ENCODE measurements at places on chromosomes 5 and 9.

GRCh38 chr9:123269281-123269680 is 895 bp upstream of the STRBP start:
- DNase-seq, result peak; percentile 30

GRCh38 chr5:79505138-79505537 is 8.8 kb downstream of the HOMER1 start:
- no peak for DNase-seq

- no peak for DNase-seq
These were observed 848.8 kb downstream of the MAT2B start for GRCh38 chr5:164354139-164354751.

DNA sequence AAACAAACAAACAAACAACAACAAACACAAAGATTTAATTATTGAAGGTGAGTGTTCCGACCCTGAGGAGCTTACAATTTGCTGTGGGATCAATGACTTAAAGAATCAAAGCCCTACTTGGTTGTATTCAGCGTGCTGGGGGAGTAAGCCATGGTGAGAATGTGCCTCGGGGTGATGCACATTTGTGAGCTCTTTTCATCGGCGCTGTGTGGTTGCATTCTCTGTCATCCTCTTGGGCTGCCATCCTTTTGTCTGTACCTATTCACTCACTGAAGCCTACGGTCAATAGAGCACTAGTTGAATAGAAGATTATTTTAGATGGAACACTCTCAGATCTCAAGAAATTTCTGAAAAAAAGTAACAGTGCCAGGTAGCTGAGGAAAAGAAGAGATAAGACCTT is 203.9 kb downstream of the CTNND2 start:
- DNase-seq, result no peak

GRCh38 chr5:142186857-142187594 is 78.4 kb downstream of the NDFIP1 start:
- no peak for DNase-seq

GRCh38 chr9:128161215-128161902 is 1.3 kb downstream of the BBLN start:
- no peak for DNase-seq

GRCh38 chr9:23825700-23826099 is 340 bp downstream of the ELAVL2 start:
- DNase-seq, result no peak

GRCh38 chr5:52007230-52007858 is 624.1 kb downstream of the ISL1 start:
- peak; percentile 38 for DNase-seq

- DNase-seq, result no peak
These were observed 45.8 kb downstream of the OSMR start for GRCh38 chr5:38891563-38891962.

- DNase-seq, result no peak
These were observed 143.9 kb upstream of the SLC1A3 start for GRCh38 chr5:36462295-36463021.

DNA sequence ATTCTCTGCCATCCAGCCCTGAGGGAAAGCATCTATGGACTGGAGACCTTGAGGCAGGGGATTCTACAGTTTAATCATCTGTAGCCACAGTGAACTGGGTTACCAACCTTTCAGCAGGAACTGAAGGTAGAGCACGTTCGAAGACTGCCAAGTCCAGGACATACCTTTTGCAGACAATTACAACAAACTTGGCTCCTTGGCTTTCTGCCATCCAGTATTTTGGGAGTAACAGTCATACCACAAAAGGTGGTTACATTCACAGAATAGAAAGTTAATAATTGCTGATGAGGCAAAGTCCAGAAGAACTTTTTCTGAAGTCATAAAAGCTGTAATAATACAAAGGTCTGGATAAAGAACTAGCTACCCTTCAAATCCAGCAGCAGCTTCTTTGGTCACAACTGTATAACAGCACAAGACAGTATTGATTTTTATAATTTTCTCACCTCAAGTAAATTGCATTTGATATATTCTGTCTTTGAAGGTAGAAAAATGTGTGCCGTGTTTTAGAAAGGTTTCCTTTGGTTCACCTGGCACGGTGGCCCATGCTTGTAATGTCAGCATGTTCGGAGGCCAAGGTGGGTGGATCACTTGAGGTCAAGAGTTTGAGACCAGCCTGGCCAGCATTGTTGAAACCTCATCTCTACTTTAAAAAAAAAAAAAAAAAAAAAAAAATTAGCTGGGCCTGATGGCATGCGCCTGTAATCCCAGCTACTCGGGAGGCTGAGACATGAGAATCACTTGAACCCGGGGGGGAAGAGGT is 236.6 kb downstream of the NR3C1 start:
- no peak for DNase-seq

Measured in OCI-LY7 (cell line).